ENCODE measurements at places on chromosomes 5 and 9. TPM values are rescaled to one million over a fixed set of nuclear protein-coding genes. Genes with fewer than 3 reads are reported as not detected.

The FAM170A gene
- 0.32 TPM for total RNA-seq

The PAEP gene
- total RNA-seq: not detected

The DBH gene
- not detected for total RNA-seq

The NR2F1 gene
- 1.5 TPM for total RNA-seq

The SVEP1 gene
- 2.8 TPM for total RNA-seq

The JAKMIP2 gene
- 15.9 TPM for total RNA-seq

The HMGXB3 gene
- 27.8 TPM for total RNA-seq

The HTR4 gene
- total RNA-seq: 2.3 TPM

The RXFP3 gene
- not detected for total RNA-seq

The MYMK gene
- not detected for total RNA-seq

The NDUFAF2 gene
- total RNA-seq: 17.6 TPM

The NINJ1 gene
- total RNA-seq: 34.6 TPM

The SPOUT1 gene
- 24.2 TPM for total RNA-seq

DNA sequence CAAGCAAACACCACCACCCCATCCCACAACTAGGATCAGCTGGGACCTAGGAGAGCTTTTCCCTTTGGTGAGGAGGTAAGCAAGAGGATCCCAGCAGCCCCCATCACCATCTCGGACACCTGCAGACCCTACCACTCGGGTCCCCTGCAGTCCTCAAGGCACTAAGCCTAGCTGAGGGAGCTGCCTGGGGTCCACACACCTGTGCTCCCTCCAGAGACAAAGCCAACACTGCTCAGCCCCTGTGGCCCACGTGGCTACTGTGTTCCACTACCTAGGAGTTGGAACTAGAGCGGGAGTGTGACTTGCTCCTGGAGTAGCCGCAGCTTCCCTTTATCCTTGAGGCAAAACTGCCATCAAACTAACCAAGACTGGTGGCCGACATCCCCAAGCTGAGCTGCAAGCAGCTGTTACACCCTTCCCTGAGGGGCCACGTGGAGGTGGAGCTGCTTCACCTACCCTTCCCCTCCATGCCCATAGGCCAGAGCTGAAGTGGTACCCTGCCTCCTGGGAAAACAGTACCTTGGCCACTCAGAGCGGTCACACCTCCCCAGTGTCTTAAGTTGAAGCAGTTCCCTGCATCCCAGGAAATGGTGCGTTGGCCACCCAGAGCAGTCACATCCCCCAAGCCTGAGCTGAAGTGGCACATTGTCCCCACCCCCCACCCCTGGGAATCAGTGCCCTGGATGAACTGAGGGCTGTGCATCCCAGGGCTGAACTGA lies 205.5 kb downstream of the CACNA1B start:
- no peak overlapping the region for H3K27ac ChIP-seq
- no peaks in the 10 kb centered on the region for H3K27me3 ChIP-seq
- H3K4me3 ChIP-seq: no peak overlapping the region

GRCh38 chr5:108334225-108334624 lies 47.7 kb downstream of the FBXL17 start:
- no peaks in the 10 kb centered on the region for H3K36me3 ChIP-seq
- H3K4me3 ChIP-seq: no peak overlapping the region
- H3K27ac ChIP-seq: no peak overlapping the region
- no peaks in the 10 kb centered on the region for H3K27me3 ChIP-seq
- H3K4me1 ChIP-seq: no peaks in the 10 kb centered on the region

- no peaks in the 10 kb centered on the region for H3K27me3 ChIP-seq
- no peaks in the 10 kb centered on the region for H3K36me3 ChIP-seq
- no peak overlapping the region for H3K4me3 ChIP-seq
- no peak overlapping the region for H3K27ac ChIP-seq
- peak; percentile 1 for DNase-seq
- no peaks in the 10 kb centered on the region for H3K4me1 ChIP-seq
These were observed 479.4 kb upstream of the MPDZ start for GRCh38 chr9:13758936-13759335.

DNA sequence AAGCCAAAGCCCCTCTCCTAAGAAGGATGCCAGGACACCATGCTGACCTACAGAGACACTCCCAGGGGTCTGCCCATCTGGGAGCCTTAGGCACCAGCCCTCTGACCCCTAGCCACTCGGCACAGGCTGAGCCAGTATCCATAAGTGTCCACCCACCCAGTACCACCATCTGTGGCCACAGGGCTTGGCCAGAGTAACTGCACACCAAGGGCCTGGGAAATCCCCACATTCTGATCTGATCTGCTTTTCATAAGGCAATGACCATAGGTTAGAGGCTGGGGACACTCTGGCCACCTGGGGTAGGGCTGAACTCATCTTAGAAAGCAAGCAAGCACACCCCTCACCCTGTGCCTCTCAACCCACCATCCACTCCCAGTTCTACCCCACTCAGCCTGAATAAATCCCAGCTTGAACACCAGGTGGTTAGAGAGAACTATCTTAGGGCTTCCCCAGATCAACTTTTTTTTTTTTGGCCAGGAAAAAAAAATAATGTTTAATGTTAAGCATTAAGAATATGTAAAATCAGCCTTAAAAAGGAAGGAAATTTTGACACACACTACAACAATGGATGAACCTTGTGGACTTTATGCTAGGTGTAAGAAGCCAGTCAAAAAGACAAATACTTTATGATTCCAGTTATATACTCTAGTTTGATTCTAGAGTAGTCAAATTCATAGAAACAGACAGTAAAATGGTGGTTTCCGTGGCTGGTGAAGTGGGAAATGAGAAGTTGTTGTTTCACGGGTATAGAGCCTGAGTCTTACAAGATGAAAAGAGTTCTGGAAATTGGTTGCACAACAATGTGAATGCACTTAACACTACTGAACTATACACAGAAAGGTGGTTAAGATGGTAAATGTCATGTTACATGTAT lies 6.2 kb downstream of the GNPDA1 start:
- H3K27me3 ChIP-seq: no peaks in the 10 kb centered on the region
- peaks cover 25% of the 10 kb centered on the region for H3K36me3 ChIP-seq
- DNase-seq: no peak
- no peak overlapping the region for H3K27ac ChIP-seq

- no peak for DNase-seq
- peaks cover 4% of the 10 kb centered on the region for H3K4me1 ChIP-seq
- no peak overlapping the region for H3K27ac ChIP-seq
- H3K4me3 ChIP-seq: no peak overlapping the region
- peaks cover 5% of the 10 kb centered on the region for H3K36me3 ChIP-seq
- H3K27me3 ChIP-seq: no peaks in the 10 kb centered on the region
These were observed 3.8 kb downstream of the MOCS2 start for GRCh38 chr5:53105611-53106300.

DNA sequence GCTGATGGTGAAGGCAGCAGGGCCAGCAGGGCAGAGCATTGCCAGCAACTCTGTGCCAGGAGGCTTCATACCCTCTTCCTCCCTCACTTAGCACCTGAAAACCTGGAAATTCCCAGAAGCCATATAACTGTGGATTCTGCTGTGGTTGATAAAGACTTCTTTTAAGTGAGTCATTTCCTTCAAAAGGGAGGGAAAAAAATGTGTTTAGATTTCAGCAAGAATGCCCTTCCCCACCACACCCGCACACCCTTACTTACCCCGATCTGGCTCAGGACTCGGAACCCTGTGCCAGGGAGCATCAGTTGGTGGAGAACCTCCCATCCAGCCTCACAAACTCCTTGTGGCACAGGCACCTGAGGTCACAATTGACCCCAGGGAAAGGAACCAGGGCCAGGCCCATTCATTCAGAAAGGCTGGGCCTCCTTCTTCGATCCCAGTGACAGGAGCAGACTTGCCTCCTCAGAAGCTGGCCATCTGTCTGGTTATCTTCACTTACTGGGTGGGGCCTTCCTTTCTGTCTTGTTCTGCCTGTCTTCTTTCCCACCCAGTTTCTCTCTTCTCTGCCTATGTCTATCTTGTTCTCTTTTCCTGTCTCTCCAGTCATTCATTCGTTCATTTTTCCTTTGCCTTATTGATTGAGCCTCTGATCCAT lies 62.6 kb downstream of the PLAC8L1 start:
- peaks cover 10% of the 10 kb centered on the region for H3K4me1 ChIP-seq
- no peak for DNase-seq
- no peaks in the 10 kb centered on the region for H3K36me3 ChIP-seq
- no peak overlapping the region for H3K4me3 ChIP-seq
- no peak overlapping the region for H3K27ac ChIP-seq

- no peaks in the 10 kb centered on the region for H3K27me3 ChIP-seq
- no peak overlapping the region for H3K4me3 ChIP-seq
- H3K4me1 ChIP-seq: no peaks in the 10 kb centered on the region
- H3K27ac ChIP-seq: no peak overlapping the region
- no peak for DNase-seq
These were observed 67.2 kb upstream of the PANK3 start for GRCh38 chr5:168646335-168646734.

- peaks cover 4% of the 10 kb centered on the region for H3K4me1 ChIP-seq
- DNase-seq: no peak
- H3K36me3 ChIP-seq: no peaks in the 10 kb centered on the region
- H3K27me3 ChIP-seq: no peaks in the 10 kb centered on the region
- no peak overlapping the region for H3K27ac ChIP-seq
These were observed 1068.6 kb downstream of the TAF11L14 start for GRCh38 chr5:18702821-18703220.

- H3K36me3 ChIP-seq: no peaks in the 10 kb centered on the region
- no peak overlapping the region for H3K4me3 ChIP-seq
- peaks cover 8% of the 10 kb centered on the region for H3K4me1 ChIP-seq
- no peak for DNase-seq
These were observed 53.5 kb upstream of the COL15A1 start for GRCh38 chr9:98890256-98890655.

- H3K4me1 ChIP-seq: no peaks in the 10 kb centered on the region
- H3K4me3 ChIP-seq: no peak overlapping the region
- no peaks in the 10 kb centered on the region for H3K36me3 ChIP-seq
- no peaks in the 10 kb centered on the region for H3K27me3 ChIP-seq
- H3K27ac ChIP-seq: no peak overlapping the region
These were observed 243.0 kb upstream of the PTGER4 start for GRCh38 chr5:40436535-40437237.

- no peaks in the 10 kb centered on the region for H3K4me1 ChIP-seq
- no peaks in the 10 kb centered on the region for H3K27me3 ChIP-seq
- no peak overlapping the region for H3K4me3 ChIP-seq
These were observed 51.6 kb downstream of the ADAM19 start for GRCh38 chr5:157523976-157524375.

- H3K36me3 ChIP-seq: no peaks in the 10 kb centered on the region
- H3K4me1 ChIP-seq: no peaks in the 10 kb centered on the region
- H3K4me3 ChIP-seq: no peak overlapping the region
- DNase-seq: no peak
- H3K27ac ChIP-seq: no peak overlapping the region
These were observed 27.0 kb upstream of the RNF130 start for GRCh38 chr5:180098526-180098925.

DNA sequence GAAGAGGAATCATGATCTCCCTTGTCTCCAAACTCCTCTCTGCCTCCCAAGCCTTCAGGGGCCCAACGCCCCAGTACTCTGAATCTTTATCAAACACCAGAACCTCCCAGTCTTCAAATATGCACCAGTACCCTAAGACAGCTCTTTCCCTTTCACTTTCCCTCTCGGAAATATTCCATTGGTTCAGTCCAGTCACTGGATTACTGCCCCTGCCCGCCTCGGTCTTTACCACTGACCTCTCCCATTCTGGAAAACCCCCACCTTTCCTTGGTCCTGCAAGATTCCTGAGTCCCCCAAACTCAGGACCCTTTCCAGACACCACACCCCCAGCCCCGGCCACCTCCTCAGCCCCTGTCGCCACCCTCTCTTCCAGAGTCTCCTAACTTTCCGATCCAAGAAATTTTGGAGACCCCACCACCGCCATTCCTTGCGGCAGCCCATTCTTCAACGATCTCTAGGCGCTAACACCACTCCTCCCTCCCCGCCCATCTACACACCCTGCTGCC lies 674 bp downstream of the C5orf15 start:
- H3K36me3 ChIP-seq: peaks cover 1% of the 10 kb centered on the region
- peak overlapping the region; percentile 91 for H3K27ac ChIP-seq
- peaks cover 7% of the 10 kb centered on the region for H3K4me1 ChIP-seq

- no peak overlapping the region for H3K4me3 ChIP-seq
- no peak for DNase-seq
- no peaks in the 10 kb centered on the region for H3K36me3 ChIP-seq
- no peak overlapping the region for H3K27ac ChIP-seq
These were observed 149.7 kb downstream of the TRPM3 start for GRCh38 chr9:70971723-70972122.

DNA sequence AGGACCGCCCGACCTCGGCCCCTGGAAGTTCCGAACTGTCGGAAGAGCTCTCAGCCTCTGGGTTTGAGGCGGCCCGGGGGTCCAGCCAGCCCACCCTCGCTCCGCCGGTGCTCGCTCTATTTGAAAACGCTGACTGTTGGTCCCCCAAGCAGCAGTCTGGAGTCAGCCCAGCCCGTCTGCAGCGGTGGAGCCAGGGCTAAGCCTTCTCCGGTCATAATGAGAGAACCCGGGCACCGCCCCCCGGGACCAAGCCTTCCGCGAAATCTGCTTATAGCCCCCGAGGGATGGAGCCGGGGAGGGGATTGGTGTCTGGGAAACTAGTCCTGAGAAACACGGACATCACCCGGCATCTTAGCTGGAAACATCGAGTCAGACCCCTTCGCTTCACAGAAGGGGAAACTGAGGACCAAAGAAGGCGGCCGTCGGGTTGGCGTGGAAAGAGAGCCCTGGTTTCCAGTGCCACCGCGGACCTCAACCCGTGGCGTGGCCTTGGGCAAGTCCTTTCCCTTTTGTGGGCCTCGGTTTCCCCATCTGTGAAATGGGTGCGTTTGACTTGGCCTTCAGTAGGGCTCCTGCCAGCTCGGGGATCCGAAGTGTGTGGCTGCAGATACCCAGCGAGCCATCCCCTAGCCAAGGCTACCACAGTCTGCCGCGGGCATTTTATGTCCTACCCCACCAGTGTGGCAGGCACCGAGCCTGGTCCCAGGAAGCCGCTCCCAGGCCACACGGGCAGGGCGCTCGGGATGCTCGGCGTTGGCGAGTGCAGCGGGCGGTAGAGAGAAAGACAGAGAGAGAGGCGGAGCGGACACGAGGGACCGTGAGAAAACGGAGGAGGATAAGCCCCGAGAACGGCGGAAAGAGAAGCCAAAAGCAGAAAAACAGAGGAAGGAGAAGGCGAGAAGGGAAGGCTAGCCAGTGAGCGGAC lies 857 bp downstream of the ADAM19 start:
- DNase-seq: no peak
- no peak overlapping the region for H3K27ac ChIP-seq
- no peaks in the 10 kb centered on the region for H3K36me3 ChIP-seq
- no peaks in the 10 kb centered on the region for H3K27me3 ChIP-seq
- H3K4me1 ChIP-seq: peaks cover 3% of the 10 kb centered on the region

DNA sequence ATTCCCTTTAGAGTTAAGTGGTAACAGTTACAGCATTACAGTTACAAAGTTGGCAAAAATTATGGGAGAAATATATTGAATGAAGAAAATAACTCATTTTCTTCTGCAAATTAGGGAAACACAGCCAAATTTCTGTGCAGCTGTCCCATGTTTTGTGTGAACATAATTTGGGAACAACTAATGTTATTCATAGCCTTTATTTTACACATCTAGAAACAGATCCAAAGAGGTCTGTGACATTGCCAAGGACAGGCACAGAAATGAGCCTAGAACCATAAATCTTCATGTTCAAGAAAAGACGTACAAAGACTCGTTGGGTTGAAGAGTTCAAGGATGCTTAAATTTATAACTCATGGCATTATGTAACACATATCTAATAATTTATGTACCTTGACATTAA lies 114.1 kb upstream of the TXNDC8 start:
- no peaks in the 10 kb centered on the region for H3K36me3 ChIP-seq
- no peak for DNase-seq
- no peaks in the 10 kb centered on the region for H3K4me1 ChIP-seq
- no peak overlapping the region for H3K27ac ChIP-seq
- no peak overlapping the region for H3K4me3 ChIP-seq

All from cardiac muscle cell (in vitro differentiated cells and primary cell).